ENCODE measurements at places on chromosomes 7 and 10.

- DNase-seq, result no peak
Observed at GRCh38 chr7:132130497-132130896, 445.8 kb downstream of the PLXNA4 start.

- no peak for DNase-seq
Observed at GRCh38 chr7:101948650-101949049, 131.2 kb downstream of the CUX1 start.

DNA sequence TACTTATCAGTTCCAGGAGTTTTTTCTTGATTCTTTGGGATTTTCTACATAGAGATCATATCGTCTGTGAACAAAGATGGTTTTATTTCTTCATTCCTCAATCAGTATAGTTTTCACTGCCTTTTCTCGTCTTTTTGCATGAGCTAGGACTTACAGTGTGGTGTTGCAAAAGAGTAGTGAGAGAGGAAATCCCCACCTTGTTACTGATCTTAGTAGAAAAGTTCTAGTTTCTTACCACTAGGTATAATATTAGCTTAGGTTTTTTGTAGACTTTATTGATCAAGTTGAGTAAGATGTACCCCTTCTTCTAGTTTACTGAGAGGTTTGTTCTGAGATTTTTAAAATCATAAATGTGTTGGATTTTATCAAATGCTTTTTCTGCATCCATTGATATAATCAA is 123.3 kb downstream of the TMEM26 start:
- DNase-seq, result no peak

- DNase-seq, result no peak
Observed at GRCh38 chr7:66604198-66604597, 24.5 kb upstream of the KCTD7 start.

DNA sequence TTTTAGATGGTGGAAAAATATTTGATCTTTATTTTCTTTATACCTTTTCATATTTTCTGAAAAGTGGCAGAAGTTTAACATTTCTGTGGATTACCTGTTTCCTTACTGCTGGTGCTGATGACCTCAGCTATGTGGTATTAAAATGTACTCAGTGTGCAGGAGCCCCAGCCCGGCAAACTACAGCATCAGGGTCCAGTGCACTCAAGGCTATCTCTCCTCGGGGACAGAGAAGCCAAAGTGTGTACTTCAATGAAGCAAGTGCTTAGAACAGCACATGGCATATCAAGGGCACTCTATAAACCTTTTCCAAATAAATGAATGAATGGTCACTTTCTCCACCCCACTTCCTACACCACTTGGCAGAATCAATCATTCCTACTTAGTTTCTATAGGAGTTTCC is 111.8 kb downstream of the HIP1 start:
- DNase-seq, result no peak

DNA sequence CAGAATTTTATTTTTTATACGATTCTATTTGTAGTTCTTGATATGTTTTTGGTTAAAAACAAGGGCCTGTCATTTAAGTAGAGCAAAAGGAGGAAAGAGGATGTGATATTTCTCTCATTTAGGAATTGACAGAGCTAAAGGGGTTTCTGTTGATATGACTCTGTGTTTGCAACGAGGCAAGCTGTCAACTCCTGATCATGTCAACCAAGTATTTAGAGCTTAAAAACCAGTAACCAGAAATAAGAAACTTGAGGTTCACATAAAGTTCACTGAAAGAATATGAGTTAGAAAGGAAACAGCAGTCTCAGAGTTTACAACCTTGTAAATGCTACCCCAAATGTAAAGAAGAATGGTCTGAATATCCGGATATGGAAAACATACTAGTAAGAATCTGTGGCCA is 434.2 kb downstream of the PARD3 start:
- DNase-seq, result no peak

- DNase-seq, result no peak
Observed at GRCh38 chr10:33248638-33249037, 85.8 kb downstream of the NRP1 start.

DNA sequence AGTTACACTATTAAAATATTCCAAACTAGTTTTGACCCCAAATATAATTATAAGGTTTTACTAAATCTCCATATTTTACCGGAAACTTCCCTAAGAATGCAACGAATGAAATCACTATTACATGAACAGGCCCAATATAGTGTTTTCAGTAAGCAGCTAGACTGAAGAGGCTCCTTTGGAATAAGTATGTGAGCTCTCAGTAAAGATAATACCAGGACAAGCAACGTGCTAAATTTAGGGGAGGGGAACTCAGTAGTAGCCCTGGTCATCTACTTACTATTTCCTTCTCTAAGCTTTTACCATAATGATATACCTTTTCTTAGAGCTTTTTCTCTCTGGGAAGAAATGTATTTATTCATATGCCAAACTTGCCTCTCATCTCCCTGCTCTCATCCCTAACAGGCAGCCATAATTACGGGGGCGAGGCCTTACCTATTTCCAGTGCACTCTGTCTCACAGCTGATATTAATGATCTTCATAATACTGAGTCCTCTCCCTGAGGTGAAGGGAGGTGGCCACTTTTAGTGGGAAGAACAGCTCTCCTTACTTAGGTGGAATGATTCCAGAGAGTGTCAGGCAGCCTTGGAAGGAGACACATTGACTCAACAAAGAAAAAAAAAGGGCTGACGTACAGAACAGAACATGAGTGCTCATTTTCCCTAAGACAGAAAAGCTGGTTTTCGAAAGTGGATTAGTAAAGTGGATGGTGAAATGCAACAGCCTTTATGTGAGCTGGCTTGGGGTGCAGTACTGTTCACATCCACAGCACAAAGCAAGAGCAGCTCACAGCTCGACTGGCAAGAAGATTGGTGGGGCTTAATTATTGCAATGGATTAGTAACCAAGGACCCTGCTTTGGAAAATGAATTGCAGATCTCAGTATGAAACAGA is 165.4 kb downstream of the GLI3 start:
- DNase-seq, result no peak

DNA sequence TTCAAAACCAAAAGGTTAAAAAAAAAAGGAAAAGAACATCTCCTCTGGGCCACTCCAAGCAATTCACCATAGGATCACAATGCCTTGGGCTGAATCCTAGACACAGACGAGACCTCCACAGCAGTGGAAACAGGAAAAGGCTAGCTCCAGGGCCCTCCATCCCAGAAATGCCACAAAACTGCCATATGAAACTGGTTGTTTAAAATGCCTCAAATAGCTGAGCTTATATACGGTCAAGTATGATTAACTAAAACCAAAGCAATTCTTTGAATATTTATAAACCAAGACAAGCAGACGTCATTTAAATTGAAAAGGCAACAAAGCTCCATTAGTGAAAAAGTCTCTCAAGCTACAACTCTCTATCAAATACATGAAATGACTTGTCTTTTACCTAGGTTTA is 63.1 kb downstream of the DOCK4 start:
- no peak for DNase-seq

- peak; percentile 74 for DNase-seq
Observed at GRCh38 chr7:141649137-141649864, 52.7 kb downstream of the DENND11 start.

DNA sequence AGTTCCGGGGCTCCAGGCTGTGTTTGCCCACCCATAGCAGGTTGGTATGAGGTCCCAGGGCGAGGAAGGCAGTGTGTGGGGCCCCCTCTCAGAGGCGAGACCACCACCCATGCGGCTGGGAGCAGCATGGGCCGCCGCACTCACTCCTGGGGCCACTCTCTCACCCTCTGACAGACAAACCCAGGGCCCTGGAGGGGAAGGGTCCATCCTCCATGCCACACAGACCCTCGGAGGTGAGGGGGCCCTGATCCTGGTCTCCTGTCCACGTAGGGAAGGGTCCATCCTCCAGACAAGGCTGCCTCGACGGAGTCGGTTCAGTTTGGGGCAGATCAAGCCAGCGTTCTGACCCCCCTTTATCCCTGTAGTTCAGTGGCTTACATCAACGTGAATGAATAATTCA is 230.8 kb downstream of the ELFN1 start:
- no peak for DNase-seq

- DNase-seq, result no peak
Observed at GRCh38 chr10:43793704-43794103, 145.0 kb upstream of the ZNF32 start.

- DNase-seq, result peak; percentile 56
Observed at GRCh38 chr7:27110186-27111031, 7.9 kb upstream of the HOXA2 start.

GRCh38 chr10:72096115-72097000 is 8.0 kb upstream of the SPOCK2 start:
- peak; percentile 64 for DNase-seq

GRCh38 chr10:129330211-129330610 is 136.8 kb upstream of the MGMT start:
- DNase-seq, result no peak

GRCh38 chr10:8591640-8592039 is 537.2 kb downstream of the GATA3 start:
- DNase-seq, result no peak

DNA sequence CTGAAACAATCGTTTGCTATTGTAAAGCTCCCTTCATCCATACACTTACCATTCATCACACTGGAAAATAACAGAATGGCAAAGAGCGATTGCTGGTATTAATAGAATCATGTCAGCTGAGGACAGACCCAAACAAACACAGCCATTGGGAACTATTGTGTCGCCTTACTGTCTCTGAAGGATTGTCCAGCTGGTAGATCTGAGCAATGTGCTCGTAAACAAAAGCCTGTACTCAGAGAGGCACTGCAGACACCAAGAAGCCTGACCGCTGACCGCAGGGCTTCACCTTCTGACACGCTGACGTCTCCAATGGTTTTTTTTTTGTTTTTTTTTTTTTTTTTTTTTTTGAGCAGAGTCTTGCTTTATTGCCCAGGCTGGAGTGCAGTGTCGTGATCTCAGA is 151.0 kb upstream of the FRMD4A start:
- DNase-seq, result no peak

DNA sequence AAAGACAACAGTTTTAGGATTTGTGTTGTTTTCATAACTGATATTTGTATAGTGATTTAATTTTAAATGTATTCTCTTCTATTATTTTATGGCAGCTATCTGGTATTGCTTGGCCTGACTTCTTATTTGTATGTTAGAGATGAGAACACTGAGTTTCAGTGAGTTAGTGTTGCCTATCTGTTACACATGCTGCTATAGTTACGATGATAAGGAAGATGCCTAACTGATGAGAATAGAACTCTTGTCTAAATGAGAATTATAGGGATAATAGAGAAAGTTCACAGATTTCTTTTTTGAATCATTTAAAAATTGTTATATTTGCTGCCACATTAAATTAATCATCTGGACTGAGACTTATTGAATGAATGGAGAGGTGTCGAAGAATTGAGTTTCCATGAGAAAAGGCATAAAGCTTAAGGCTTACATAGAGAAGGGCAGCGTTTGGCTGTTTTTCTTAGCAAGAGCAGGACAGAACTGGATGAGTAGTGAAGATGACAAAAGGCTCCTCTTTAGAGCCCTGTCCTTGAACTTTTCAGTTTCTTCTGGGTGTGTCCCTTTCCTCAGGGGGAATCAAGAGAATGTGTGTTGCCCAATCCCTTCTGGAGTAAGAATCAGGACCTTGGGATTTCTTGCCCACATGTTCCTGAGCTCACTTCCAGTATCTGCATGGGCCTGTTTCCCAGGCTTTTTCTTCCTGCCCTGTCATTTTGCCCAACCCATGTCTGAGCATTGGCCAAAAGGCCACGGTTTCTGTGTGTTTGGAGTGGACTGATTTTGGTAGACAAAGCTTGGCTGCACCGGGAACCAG is 195.6 kb upstream of the CSTF2T start:
- DNase-seq, result no peak

DNA sequence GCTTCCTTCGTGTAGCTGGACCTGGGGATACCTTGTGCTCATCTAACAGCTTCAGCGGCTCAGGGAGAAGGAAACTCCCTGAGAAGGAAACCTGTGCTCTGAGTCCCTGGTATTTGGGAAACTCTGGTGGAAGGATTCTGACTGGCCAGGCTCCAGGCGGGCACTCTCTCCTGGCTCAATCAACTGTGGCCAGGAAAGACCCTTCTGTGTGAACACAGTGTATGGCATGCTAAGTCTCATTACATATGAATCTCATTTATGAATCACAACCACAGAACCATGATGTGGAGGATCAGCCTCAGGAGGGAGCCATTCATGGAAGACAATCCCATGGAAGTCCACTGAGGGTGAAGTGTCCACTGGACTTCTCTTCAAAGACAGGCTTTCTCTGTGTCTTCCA is 20.9 kb downstream of the NPS start:
- DNase-seq, result no peak

DNA sequence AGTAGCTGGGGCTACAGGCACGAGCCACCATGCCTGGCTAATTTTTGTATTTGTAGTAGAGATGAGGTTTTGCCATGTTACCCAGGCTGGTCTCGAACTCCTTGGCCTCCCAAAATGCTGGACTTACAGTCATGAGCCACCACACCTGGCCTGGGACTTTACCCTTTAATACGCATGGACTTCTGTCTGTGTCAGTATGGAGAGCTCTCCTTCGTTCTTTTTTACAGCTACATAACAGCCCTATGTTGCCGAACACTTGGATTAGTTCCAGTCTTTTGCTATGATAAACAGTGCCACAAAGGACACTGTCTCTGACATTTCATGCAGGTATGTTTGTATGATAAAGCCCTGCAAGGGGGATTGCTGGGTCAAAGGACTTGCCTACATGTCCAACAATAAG is 10.9 kb upstream of the OAT start:
- DNase-seq, result no peak

- DNase-seq, result peak; percentile 76
Observed at GRCh38 chr10:130109796-130110245, 809 bp downstream of the C10orf143 start.

DNA sequence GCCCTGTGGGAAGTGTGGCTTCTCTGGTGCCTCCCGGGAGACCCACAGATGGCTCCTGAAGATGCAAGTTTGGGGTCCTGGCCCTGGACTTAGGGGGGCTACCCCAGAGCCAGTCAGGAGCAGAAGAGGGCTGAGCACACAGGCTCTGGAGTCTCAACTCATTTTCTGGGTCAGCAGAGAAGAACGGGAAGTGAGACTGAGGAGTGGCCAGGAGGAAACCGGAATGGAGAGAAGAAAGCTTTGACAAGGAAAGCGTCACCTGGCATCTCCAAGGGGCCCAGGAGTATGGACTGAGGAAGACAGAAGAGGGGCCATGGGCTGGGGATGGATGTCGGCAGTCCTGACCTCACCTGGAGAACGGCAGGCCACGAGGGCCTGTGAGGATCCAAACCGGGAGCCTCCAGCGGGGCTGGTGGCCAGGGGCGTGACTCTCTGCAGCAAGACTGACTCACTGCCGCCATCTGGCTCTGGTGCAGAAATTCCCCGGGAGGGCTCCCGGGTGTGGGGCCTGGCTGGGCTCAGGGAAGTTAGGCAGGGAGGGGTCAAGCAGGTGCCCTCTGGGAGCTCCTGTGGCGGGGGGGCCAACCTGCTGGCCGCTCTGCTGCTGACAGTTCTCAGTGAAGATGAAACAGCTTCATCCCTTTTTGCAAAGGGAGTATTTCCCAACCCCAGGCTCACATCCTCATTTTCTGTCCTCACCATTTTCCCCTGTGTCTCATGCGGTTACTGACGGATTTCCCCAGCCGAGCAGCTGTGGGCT is 23.6 kb downstream of the DAGLB start:
- DNase-seq, result no peak

- DNase-seq, result no peak
Observed at GRCh38 chr7:106504207-106504606, 156.8 kb downstream of the CCDC71L start.

- DNase-seq, result no peak
Observed at GRCh38 chr7:31061185-31061584, 9.1 kb downstream of the ADCYAP1R1 start.

GRCh38 chr7:97025983-97026714 is 1.5 kb upstream of the DLX5 start:
- DNase-seq, result no peak

- no peak for DNase-seq
Observed at GRCh38 chr10:93723153-93723552, 20.8 kb upstream of the FRA10AC1 start.

Data from Caki2 (cell line).